CD4-positive, alpha-beta T cell treated with Interferon alpha-2 for 1 hour (primary cell): ENCODE measurements at places on chromosomes 16 and 17.

DNA sequence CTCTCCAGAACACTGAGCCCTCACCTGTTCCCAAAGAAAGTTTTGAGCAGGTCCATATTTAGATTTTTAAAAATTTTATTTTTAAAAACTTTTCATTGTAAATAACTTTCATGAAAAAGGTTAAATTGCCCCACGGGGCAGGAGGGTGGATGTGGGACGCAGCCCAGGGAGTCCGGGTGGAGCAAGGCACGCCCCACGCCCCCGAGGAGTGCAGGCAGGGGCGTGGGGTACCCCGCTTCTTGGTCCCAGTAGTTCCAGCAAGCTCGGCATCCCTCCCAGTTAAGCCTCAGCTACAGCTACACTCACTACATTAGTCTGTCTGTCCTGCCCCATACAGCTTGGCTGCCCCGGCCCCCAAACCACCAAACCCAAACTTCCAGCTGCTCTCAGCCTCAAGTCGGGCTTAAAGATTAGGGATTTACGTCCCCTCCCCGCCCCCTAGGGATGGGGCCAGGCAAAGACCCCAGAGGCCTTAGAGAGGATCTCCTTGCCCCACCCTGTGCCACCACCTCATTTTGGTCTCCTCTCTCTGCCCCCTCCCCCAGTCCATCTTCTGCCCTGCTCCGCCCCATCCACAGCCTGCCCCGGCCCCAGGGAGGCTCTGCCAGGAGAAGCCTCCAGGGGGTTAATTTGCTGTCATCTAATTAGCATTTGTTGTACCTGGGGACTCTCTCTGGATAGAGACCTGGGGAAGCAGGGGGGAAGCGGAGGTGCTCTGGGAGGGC lies 4.6 kb downstream of the FOXJ1 start:
- no peak for DNase-seq

- DNase-seq = no peak
Measured at GRCh38 chr16:66064801-66065530, 301.5 kb upstream of the CDH5 start.

DNA sequence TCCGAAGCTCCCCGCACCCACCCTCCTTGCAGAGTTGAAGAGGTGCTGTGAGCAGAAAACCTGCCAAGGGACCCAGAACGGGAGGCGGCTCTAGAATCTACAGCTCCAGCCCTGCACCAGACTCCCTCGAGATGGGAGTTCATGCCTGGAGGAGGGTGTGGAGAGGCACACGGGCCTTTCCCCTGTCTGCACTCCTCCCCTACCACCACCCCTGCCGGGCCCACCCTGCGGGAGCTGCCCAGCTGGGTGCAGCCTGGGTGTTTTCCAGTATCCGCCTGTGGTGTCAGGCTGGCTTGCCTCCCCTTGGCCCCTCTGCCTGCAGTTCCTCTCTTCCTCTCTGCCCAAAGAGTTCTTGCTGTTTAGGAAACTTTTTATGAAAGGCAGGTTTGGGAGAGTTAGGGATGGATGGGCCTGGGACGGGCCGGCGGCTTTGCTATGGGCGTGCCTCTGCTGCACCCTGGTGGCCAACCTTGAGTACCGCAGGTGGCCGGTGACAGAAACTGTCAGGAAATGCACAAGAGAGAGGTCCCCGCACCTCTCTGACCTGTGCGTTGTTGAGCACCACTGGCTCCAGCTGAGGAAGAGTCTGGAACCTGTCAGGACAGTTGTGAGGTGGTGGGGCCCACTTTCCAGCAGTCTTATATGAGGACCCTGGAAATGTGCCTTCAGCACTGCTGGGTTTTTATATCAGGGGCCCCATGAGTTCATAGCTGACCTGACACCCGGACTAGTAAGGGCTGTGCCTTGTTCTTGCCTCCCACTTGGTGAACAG lies 354.1 kb downstream of the SEC14L1 start:
- peak; percentile 80 for DNase-seq

- peak; percentile 91 for DNase-seq
Measured at GRCh38 chr16:29807426-29808218, 1.3 kb downstream of the MAZ start.

- DNase-seq = peak; percentile 3
Measured at GRCh38 chr17:67718325-67718941, 697 bp downstream of the NOL11 start.

- peak; percentile 33 for DNase-seq
Measured at GRCh38 chr17:10729334-10730193, at the start of gene TMEM220. TMEM220 (minus strand) TSS chr17:10730023; CDS start chr17:10729851, 172 bp downstream.

GRCh38 chr17:63826468-63827001 lies 696 bp upstream of the PSMC5 start:
- DNase-seq = no peak

- DNase-seq = no peak
Measured at GRCh38 chr17:77178050-77178449, 37.3 kb downstream of the SEC14L1 start.

- DNase-seq = no peak
Measured at GRCh38 chr16:57676553-57677085, 8.5 kb downstream of the ADGRG3 start.

DNA sequence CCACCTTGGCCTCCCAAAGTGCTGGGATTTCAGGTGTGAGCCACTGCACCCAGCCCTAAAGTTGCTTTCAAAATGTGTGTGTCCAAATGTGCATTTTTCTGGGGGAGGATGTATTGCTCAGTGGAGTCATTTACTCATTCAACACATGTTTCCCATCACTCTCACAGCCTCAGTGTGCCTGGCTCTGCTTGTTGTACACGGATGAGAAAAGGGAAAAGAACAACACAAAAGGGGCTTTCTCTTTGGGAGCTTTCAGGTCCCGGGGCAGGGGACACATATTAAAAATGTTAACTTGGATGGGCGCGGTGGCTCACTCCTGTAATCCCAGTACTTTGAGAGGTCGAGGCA lies 1.7 kb upstream of the PPL start:
- DNase-seq = no peak

GRCh38 chr17:78674595-78675315 lies 97.6 kb upstream of the DNAH17 start:
- DNase-seq = no peak

DNA sequence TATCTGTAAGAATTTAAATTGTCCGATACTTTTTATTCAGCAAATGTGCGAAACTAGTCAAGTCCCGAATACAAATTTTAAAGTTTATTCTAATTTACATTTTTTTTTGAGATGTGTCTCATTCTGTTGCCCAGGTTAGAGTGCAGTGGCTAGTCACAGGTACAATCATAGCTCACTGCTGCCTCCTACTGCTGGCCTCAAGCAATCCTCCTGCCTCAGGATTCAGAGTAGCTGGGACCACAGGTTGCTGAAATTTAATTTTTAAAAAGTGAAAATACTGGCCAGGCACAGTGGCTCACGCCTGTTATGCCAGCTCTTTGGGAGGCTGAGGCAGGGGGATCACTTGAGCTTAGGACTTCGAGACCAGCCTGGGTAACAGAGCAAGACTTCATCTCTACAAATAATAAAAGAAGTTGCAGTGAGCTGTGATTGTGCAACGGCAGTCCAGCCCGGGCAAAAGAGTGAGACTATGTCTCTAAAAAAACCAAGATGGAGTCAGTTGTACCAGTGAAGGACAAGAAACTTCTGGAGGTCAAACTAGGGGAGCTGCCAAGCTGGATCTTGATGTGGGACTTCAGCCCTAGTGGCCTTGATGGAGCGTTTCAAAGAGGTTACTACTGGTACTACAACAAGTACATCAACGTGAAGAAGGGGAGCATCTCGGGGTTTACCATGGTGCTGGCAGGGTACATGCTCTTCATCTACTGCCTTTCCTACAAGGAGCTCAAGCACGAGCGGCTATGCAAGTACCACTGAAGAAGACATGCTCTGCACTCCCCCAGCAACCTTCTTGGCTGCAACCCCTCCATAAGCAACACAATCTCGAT lies 5.6 kb downstream of the POLG2 start:
- DNase-seq = peak; percentile 58

DNA sequence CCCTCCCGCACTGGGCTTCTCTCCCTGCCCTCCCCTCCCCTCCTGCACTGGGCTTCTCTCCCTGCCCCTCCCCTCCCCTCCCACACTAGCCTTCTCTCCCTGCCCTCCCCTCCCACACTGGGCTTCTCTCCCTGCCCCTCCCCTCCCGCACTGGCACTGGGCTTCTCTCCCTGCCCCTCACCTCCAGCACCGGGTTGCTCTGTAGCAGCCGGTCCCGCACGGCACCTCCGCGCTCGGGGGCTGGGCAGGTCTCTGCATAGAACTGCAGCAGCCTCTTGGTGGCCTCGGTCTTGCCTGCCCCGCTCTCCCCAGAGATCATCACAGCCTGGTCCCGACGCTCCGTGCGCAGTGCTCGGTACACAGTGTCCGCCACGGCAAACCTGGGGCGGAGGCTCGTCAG lies 9.8 kb downstream of the MYO1C start:
- DNase-seq = no peak

GRCh38 chr16:28572696-28573510 lies 19.2 kb downstream of the SGF29 start:
- DNase-seq = no peak

DNA sequence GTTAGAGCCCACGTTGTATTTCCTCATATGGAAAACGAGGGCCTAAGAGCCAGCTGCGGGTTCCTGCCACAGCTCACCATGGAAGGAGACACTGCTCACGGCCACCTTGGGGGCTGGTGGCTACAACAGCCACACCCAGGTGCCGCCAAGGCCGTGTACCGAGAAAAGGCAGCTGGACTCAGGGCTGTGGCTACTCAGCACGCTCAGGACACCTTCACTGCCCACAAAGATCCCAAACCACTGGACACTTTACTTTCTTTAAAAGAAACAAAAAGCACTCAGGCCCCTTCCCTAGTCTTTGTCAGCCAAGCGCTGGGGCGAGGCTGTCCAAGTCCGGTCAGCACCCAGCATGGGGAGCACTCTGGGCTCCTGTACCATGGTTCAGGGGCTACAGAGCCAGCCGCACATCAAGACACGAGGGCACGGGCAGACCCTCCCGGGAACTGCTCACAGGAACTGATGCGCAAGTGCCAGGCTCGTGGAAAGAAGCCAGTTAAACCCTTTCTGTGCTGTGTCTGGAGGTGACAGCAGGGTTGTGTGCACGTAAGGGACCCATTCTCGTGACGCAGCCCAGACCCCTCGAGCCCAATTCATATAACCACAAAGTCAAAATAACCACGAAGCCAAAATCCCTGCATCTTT lies 18.5 kb downstream of the SLC16A3 start:
- DNase-seq = no peak

GRCh38 chr16:25148568-25149215 lies 37.1 kb downstream of the LCMT1 start:
- DNase-seq = no peak

DNA sequence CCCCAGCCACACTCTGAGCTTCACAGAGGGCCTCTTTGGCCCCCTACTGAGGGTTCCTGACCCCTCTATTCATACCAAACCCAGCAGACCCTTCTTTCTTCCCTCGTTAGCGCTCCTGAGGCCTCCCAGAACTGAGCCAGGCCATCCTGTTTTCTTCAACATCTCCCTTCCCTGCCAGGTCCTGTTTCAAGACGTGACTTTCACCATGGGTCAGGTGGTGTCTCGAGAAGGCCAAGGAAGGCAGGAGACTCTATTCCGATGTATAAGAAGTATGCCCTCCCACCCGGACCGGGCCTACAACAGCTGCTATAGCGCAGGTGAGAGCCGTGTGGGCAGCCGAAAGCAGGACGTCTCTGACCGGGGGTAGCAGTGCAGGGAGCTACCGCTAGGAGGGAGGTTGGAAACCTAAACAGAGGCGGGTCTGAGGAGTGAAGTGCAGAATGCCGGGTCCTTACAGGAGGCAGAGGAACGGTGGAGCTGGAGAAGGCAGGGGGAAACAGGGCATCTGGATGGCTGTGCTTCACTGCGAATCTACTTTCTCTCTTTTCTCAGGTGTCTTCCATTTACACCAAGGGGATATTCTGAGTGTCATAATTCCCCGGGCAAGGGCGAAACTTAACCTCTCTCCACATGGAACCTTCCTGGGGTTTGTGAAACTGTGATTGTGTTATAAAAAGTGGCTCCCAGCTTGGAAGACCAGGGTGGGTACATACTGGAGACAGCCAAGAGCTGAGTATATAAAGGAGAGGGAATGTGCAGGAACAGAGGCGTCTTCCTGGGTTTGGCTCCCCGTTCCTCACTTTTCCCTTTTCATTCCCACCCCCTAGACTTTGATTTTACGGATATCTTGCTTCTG lies 1.3 kb upstream of the SENP3 start:
- DNase-seq = peak; percentile 59

GRCh38 chr16:21120976-21121520 lies 29.6 kb downstream of the DNAH3 start:
- no peak for DNase-seq

GRCh38 chr17:70168977-70169708 lies at the start of gene KCNJ2:
KCNJ2 (plus strand) TSS chr17:70169532; CDS start chr17:70175040, 5,508 bp downstream.
- peak; percentile 76 for DNase-seq

DNA sequence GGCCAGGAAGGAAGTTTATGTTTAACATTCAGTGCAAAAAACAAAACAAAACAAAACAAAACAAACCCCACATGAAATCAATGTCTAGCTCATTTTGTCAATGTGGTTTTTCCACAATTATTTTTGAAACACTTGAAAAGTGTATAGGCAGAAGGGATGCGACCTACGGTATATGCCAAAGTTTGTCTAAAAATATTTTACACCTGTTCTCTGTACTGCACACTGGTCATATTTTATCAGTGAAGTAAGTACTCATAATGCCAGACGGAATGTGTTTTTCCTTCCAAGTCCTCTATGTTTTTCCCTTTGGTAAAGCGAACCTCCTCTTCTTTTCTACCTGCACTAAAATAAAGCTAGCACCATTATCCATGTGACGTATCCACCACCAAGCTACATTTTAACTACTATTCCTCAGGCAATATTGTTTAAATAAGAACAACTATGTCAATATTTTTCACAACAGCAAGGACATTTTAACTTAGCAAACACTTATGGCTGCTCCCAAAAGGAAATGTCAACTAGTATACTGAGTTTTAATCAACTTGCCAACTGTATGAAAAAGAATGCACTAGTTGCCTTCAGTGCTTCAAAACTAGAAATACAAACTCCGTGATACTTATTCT lies 10.3 kb downstream of the TOB1 start:
- no peak for DNase-seq
